Left lung (tissue), 14 donors: ENCODE measurements at places on chromosomes 1 and 21. TPM values are rescaled to one million over a fixed set of nuclear protein-coding genes. Genes with fewer than 3 reads are reported as not detected.
A peak's percentile ranks its signal among the peaks of the same experiment; 100 is the strongest.

DNA sequence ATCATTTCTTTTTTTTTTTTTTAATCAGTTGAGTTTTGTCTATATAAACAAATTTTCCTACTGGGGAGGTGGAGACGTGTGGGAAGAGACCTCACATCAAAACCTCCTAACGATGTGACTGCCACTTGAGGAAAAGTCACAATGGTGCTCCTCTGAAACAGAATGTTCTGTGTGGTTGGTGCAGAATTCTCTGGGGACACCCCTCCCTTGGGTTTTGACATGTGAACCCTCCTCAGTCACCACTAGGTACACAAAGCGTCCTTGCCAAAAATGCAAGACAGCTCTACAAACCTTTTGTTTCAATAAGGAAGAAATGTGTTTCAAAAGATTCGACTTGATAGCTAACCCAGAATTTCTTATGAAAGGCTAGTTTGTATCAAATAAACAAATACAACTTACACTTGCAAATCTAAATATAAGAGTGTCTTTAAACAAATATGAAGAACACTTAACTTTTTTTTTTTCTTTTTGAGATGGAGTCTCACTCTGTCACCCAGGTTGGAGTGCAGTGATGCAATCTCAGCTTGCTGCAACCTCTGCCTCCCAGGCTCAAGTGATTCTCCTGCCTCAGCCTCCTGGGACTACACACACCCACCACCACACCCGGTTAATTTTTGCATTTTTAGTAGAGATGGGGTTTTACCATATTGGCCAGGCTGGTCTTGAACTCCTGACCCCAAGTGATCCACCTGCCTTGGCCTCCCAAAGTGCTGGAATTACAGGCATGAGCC is 9.3 kb downstream of the SLC25A24 start:
- DNase-seq: no peak

GRCh38 chr1:17187051-17187450 is 17.9 kb upstream of the PADI1 start:
- no peak for DNase-seq

DNA sequence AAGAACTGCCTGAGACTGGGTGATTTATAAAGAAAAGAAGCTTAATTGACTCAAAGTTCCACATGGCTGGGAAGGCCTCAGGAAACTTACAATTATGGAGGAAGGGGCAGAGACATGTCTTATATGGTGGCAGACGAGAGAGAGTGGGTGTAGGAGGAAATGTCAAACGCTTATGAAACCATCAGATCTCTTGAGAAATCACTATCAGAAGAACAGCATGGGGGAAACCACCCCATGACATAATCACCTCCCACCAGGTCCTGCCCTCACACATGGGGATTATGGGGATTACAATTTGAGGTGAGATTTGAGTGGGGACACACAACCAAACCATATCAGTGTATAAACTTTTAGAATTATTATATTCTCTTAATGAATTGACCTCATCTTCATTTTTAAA is 335.9 kb upstream of the DPYD start:
- no peak for DNase-seq

Gene PPIH
- total RNA-seq: 30.5 TPM

Gene SPATA21
- not detected for total RNA-seq

DNA sequence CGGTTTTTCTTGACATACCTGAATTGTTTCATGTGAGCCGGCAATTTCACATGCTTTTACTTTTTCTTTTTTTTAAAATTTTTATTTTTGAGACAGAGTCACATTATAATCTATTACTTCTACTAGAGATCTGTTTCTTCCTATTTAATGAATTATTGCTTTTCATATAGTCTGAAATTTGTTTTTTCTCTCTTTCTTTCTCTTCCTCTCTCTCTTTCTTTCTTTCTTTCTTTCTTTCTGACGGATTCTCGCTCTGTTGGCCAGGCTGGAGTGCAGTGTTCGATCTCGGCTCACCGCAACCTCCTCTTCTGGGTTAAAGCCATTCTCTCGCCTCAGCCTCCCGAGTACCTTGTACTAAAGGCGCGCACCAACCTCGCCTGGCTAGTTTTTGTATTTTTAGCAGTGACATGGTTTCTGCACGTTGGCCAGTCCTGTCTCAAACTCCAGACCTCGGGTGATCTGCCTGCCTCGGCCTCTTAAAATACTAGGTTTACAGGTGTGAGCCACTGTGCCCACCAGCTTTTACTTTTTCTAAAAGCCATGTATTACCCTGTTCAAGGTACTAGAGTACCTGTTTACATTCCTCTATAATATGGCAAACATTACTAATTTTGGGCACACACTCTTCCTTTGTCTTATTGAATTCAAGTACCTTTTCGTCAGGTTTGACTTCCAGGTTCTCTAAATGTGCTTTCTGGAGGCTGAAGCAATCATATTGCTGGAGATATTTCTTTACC is 86.5 kb upstream of the RHOU start:
- no peak for DNase-seq

DNA sequence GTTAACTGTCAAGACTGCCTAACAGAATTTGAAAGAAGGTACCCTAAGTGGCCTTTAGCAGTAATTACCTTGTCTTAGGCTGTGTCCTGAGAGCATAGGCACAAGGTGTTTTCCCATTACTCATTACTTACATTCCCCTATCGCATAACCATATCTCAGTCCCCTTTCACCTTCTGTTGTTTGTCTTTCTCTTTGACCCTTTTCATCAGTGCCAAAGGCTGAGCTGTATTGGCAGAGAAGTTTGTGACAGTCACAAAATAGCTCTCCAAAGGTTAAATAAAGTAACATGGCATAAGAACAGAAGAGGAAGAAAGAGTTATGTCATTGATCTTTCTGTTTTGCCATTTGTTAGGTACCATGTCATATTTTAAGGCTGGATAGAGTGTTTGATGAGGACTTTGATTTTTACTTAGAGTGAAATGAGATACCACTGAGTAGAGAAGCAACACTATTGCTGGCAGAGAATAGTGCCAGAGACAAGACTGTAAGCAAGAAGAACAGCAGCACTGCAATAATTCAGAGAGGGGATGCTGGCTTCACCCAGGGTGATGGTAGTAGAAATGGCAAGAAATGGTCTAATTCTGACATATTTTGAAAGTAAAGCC is 497.8 kb downstream of the TTLL7 start:
- DNase-seq: no peak

DNA sequence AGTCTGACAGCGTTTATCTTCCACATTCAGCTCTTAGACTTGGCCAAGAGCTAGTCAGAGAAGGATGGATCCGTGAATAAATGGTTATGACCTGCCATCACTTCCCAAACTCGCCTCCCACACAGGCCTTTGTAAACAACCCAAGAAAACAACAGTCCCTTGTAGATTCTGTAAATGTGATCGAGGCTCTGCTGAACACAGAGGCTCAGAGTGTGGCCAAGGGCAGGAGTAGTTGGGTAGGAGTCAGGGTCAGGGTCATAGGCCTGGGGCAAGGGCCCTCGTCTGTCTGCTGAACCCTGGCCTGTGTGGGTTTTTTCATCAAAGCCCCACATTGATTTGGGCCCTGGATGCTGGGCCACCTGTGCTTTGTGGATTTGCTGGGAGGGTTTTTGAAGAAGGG is 32.7 kb downstream of the NCMAP start:
- no peak for DNase-seq

Gene SORT1
- 165 TPM for total RNA-seq

Gene PRAMEF15
- not detected for total RNA-seq

DNA sequence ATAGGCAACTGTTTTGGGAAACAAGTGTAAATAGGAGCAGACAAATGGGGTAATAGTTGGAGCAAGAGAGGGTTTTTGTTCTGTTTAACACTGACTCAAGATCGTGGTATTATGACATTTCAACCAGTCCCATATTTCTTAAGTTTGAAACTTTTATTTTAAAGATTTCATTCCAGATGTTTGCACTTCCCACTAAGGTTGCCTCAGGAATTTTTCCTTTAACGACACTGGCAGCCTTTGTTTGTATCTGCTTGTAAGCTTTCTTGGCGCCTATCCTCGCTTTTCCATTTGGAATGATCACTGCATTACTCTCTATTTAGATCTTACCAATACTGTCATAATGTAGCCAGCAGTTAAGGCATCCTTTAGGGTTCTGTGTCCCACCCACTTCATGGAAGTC is 67.7 kb downstream of the ALG6 start:
- no peak for DNase-seq

DNA sequence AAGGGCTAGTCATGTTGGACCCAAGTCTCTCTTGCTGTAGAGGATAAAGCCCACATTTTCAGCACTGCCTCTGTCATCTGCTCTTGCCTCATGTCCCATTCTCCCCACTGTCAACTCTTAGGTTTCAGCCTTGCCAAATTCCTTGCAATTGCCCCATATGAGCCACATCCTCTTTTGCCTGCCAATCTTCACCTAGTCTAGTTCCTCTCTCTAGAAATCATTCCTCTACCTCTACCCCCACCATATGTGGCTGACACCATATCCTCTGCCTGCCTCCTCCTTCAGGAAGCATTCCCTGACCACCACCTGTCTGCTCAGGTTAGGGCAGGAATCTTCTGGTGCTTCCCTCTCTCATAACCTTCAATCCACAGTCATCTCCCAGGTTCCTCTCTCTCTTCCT is 38.2 kb downstream of the SLC9A1 start:
- no peak for DNase-seq

Gene PPIAL4G
- total RNA-seq: not detected

- no peak for DNase-seq
These were observed 250.6 kb downstream of the SPATA17 start for GRCh38 chr1:217881607-217882332.

Gene CHODL
- 0.37 TPM for total RNA-seq

Gene RAB3B
- total RNA-seq: 0.05 TPM

GRCh38 chr1:89364954-89365550 is 1.2 kb downstream of the GBP6 start:
- DNase-seq: no peak

Gene TSPEAR
- total RNA-seq: 0.26 TPM

DNA sequence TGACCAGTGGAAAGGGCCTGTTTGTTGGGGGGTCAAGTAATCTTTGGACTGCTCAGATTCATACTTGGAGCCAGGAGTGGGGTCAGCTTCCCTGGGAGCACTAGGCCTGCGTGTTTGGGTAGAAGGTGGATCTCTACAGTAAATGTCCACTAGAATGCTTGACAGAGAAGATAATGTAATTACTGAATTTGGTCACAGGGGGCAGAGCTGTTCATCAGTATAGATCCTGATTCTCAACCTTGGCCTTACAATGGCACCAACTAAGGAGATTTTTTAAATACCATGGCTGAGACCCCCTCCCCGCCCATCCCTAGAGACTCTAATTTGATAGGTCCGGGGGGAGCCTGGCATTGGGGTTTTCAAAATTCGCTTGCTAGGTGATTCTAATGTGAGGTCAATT is 217.5 kb upstream of the PLXNA2 start:
- no peak for DNase-seq

- no peak for DNase-seq
These were observed 3.0 kb upstream of the PKN2 start for GRCh38 chr1:88680911-88681622.

- DNase-seq: no peak
These were observed 244.6 kb upstream of the NEGR1 start for GRCh38 chr1:72526926-72527325.

- peak; percentile 78 for DNase-seq
These were observed 44.9 kb downstream of the PAFAH2 start for GRCh38 chr1:25952841-25953401.

Gene LCE2C
- not detected for total RNA-seq

DNA sequence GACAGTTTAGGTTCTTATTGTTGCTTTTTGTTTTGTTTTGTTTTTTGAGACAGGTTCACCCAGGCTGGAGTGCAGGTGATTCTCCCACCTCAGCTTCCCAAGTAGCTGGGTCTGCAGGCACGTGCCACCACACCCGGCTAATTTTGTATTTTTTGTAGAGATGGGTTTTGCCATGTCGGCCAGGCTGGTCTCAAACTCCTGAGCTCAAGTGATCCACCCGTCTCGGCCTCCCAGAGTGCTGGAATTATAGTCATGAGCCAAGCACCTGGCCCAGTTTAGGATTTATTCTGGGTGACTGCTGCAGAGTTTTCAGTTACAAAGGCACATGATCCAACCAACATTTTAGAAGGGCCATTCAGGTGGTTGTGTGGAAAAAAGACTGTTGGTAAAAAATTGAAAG is 102.0 kb downstream of the SPAG17 start:
- no peak for DNase-seq

Gene KIF21B
- total RNA-seq: 7.9 TPM

Gene HTR1D
- total RNA-seq: 0.26 TPM

GRCh38 chr1:162390396-162391185 is 9.1 kb downstream of the C1orf226 start:
- DNase-seq: no peak

- DNase-seq: no peak
These were observed 80.9 kb upstream of the ZC3H12A start for GRCh38 chr1:37393173-37394120.

DNA sequence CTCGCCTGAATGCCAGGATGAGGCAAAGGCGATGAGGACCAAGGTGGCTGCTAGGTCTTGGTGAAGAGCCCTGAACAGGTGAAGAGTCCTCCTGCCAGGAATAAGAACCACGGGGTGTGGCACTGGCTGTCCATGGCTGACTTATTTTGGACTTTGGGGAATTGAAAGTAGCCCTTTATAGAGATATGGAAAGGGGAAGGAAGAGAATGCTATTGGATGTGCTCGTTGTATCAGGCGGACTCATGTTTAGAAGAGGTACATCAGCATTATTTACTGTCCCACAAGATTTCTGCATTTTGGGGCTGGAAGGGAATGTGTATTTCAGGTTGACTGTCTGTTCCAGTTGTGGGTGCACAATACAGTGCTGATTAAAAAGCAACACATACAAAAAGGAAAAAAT is 465.8 kb downstream of the DSCAM start:
- no peak for DNase-seq

Gene PRKAA2
- 1.4 TPM for total RNA-seq

Gene SLC1A7
- total RNA-seq: 0.44 TPM

Gene SMG5
- total RNA-seq: 71.1 TPM

- no peak for DNase-seq
These were observed 2.0 kb upstream of the MARCKSL1 start for GRCh38 chr1:32337855-32338636.

Gene OVAAL
- not detected for total RNA-seq

Gene CFHR3
- total RNA-seq: 0.17 TPM

DNA sequence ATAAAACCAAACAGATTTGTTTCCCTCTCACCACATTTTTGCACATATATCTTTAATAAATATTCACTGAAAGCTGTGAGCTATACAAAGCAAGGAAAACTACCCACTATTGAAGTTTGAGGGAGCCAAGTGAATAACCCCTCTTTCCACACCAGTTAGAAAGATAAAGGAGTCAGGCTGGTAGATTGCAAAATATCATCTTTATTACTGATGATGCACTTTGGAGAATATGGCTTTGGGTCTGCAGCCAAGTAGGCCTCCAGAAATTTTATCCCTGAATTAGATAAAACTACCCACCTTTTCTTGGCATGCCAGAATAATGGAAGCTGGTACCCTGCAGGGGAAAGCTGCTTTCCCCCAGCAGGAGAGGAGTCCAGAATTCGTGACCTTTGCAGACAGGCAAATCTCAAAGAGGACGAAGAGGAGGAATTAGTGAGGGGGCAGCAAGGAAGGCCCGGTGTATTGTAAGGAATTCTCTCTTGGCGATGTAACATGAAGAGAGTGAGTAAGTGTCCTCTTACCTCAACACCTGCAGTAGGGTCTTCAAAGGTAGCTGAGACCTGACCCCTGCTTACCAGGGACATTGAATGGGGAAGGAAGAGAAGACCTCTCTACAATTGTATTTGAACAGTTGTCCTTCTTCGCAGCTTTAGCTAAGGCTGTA is 84.7 kb downstream of the LRRC8D start:
- DNase-seq: no peak

Gene OR2T33
- total RNA-seq: not detected
